ENCODE measurements at places on chromosomes 11 and 22.

DNA sequence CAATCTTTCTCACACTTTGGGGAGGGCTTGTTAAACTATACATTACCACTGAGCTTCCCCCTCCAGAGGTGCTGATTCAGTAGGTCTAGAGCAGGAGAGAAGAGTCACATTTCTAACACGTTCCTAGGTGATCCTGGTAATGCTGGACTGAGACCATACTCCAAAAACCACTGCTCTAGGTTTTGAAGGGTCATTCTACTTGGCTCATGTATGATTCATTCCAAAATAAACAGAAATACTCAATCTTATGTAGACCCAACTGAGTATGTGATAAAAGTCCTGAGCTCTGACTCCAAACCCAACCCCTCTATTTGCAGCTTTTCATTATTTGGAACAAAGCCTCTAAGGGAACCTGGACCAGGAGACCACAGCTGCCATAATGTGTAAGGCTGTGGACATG is 782.9 kb upstream of the CCDC90B start:
- DNase-seq, result no peak

DNA sequence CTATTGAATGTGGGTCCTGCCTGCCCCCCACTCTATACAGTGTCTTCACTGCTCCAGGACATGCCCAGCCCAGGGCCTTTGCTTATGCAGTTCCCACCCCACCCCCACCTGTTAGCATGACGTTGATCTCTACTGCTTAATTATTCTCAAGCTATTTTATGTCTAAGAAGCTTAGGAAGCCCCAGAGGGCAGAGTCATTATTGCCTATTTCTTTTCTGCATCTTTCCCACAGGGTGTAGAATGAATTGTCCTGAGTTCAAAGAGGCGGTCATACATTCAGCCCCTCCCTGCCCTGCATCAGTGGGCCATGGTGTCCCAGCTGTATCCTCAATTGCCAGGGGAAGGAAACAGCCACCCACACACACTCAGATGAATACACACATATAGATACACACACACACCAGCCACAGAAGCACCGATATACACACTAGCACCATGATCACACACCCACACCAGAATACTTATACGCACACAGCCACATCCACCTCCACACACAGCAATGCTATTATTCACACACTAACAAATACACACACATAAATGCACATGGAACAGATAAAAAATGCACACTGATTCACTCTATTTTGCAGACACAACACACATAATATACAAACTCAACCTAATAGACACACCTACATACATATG is 1.5 kb downstream of the PDE2A start:
- no peak for DNase-seq

DNA sequence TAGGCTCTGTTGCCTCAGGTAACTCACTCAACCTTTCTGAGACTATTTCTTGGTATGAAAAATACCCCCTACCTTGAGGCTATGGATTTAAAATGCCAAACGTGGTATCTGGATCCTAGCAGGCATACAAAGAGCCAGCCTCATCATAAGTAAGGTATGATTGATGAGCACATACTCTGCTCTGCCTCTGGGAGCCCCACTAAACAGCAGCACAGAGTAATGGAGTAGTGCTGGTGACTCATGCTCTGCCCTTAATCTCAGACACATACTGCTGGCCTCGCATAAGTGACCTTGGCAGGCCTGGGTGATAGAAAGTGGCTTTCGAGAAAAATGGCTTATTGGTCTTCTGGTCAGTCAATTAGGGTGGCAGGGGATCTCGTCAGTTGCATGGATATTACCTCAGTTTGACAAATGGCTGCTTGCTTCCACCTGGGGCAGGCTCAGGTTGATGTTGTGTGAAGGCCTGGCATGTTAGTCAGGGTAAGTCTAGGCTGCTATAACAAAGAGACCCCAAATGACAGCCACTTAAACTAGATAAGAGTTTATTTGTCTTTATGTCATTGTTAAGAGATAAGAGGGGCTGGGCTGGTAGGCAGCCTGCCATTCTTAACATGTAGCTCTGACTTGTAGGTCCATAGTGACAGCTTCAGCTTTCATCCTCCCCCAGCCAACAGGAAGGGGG is 15.2 kb upstream of the SLC6A5 start:
- no peak for DNase-seq

- peak; percentile 90 for DNase-seq
These were observed at the start of gene IGSF9B for GRCh38 chr11:133956650-133957633. Gene IGSF9B (minus strand): TSS chr11:133956968. CDS start chr11:133956754, 214 bp downstream.

GRCh38 chr11:129637983-129638776 is 177.5 kb upstream of the TMEM45B start:
- no peak for DNase-seq

DNA sequence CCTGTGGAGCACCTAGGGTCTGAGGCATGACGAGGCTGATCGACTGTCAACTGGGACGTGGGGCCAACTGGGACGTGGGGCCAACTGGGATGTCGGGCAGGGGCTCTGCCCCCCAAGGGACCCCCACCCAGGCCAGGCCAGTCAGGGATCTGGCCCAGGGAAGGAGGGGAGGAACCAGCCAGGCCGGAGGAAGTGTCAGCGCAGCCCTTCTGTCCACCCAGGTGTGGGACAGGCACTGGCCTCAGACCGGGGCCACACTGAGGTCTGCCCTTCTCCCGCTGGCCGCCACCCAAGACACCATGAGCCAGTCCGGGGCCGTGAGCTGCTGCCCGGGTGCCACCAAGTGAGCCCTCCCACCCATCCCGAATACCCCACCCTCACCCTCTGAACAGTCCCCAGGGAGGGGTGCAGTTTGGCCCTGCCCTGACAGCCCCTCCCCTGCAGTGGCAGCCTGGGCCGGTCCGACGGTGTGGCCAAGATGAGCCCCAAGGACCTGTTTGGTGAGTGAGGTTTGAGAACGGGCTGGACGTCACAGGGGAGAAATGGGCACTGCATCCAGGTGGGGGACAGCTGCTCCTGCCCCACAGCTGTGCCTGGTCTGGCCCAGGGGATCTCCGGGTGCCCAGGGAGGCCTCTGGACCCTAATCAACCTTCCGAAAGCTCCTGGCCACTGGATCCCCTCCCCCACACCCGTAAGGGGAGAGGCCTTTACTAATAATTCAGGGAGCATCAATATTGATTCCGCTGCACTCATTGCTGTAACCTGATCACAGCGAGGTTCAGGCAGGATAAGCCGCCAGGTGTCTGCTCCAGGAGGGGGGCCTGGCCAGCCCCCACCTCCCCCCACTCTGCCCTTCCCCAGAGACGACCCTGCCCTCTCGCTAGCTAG is 3.3 kb downstream of the EPS8L2 start:
- no peak for DNase-seq

GRCh38 chr11:43892851-43893250 is 12.2 kb downstream of the ALKBH3 start:
- DNase-seq, result no peak

DNA sequence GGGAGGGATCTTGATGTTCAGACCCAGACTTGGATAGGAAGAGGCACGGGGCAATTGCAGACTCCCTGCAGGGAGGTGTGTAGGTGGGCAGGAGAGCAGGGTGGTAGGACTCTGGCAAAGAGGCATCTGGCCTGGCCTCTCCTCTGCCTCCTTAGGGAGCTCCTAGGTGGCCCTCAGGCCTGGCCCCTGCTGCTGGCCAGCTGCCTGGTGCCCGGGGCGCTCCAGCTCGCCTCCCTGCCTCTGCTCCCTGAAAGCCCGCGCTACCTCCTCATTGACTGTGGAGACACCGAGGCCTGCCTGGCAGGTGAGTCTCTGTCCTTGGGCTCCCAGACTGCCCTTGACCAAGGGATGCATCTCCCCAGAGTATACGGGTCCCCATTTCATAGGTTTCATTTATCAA is 16.6 kb upstream of the MIF start:
- DNase-seq, result no peak

GRCh38 chr11:9301720-9302119 is 12.7 kb downstream of the TMEM41B start:
- no peak for DNase-seq

- no peak for DNase-seq
These were observed 42.9 kb downstream of the MORC2 start for GRCh38 chr22:30925667-30926066.

DNA sequence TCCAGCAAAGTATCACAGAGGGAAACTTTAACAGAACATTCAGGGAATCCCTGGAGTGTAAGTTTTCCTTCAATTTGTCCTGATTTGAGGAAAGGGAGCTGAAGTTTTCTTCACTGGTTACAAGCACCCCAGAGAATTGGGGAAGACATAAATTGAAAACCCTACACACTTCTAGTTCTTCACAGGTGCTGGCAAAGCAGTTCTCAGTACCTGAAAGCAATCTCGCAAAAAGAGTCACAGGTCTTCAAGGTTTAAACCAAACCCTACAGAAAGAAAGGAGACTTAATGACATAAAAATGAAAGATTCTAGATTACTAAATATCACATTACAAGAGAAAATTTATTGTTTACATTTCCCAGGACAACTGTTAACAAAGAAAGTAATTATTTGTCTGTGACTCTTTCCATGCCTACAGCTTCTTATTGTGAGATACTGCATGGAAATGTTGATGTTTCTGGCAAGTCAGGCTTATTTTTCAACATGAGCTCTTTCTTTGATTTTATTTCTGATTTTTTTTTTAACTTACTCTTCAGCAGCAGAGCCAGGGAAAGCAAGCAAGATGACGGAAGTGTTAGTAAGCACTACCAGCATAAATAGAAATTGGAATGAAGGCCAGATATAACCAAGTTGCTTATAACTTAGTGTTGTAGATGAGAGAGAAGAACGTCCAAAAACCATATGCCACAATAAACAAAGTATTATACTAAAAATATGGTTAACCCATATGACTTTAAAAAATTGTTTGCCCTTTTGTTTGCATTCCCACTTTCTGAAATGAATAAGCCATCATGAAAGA is 44.1 kb downstream of the FANCF start:
- DNase-seq, result no peak

DNA sequence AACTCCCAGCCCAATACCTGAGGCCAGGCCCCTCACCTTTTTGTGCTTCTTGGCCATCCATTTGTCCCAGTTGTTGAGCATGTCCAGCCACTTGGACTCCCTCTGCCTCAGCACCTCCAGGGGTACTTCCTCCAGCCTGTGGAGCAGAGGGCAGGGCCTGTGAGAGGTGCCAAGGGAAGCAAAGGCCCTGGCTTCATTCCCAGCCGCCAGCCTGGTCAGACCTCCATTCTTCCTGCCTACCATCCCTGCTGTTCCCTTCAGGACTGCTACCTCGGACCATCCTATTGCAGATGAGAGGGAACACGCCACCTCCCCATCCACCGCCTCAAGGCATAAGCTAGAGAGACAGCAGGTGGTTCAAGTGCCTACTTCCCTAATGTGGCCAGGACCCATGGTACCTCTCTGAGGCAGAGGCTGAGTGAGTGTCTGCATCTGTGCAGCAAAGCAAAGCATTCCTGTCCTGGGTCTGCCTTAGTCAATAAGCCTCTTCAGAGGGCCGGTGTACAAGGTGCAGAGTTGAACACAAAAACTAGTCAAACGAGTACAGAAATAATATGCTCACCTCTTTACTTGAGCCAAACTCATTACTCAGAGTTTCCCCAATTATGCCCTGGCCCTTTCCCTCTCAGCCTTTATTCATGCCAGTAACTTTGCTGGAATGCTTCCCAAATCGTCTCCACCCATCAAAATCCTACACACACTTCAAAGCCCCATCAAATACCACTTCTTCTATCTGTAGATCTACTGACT is 15.4 kb upstream of the CASTOR1 start:
- DNase-seq, result no peak

- no peak for DNase-seq
These were observed at the start of gene BTG4 for GRCh38 chr11:111512296-111513239. Gene BTG4 (minus strand): TSS chr11:111512386. CDS start chr11:111498776, 13,610 bp downstream.

GRCh38 chr11:130449310-130449990 is 1.0 kb downstream of the ADAMTS15 start:
- peak; percentile 17 for DNase-seq

GRCh38 chr11:59062602-59063529 is 23.2 kb upstream of the GLYATL1B start:
- no peak for DNase-seq

- DNase-seq, result no peak
These were observed 7.1 kb upstream of the TAB1 start for GRCh38 chr22:39392341-39392948.

- no peak for DNase-seq
These were observed 64.0 kb downstream of the SLC22A12 start for GRCh38 chr11:64654958-64655541.

GRCh38 chr11:60756307-60757032 is at the start of gene MS4A15:
Gene MS4A15 (plus strand): TSS chr11:60756867. CDS start chr11:60763734, 6,867 bp downstream.
- peak; percentile 44 for DNase-seq

DNA sequence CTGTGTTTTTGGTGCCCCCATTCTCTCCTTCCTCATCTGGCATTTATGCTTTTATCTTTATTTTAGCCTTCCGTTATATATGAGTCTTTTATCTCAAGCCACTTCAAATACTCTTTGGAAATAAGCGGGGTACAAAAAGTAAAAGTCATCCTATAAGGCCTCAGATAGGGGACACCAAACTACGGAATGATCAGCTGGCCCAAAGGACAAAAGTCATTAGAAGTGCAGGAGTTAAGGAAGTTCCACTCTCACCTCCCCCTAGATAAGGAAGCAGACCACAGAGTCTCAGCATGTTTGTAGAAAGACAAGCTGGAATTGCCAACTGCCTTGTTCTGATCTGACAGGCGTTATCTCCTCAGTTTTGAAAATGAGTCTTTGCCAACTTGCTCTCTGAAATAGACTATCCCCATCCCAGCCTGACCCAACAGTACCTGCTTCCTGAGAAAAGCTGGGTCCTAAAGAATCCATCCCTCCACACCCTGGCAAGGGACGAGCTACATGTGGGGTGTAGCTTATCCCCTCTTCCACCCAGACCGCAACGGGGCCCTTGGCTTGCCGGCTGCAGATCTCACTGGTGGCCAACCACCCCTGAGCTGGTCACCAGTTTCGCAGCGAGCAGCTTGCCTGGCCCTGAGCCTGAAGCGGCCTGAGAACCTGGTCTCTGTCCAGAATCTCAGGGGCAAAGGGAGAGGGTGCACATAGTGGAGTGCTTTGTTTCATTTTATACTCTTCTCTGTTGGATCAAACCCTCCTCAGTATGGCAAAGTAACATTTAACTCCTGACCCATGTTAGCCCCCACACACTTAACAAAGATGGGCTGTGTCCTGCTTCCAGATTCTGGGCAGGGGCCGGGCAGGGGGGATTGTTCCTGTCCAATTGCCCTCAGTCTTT is 13.8 kb downstream of the FADS2 start:
- DNase-seq, result no peak

- DNase-seq, result no peak
These were observed 34.5 kb upstream of the SEZ6L start for GRCh38 chr22:26134654-26135330.

DNA sequence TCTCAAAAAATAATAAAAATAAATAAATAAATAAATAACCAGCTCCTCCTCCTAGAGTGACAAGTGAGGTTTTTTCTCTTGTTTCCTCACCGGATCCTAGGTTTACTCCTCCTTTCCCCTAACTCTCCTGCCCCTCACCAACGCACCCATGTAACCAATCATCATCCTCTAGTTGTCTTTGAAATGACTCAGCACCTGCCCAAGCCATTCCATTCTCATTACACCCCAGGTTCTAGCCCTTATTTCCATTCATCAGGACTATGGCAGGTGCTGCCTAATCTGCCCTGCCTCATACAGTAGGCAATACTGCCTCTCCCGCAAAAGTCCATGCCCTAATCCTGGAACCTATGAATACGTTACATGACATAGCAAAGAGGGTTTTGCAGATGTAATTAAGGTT is 60.4 kb downstream of the BUD13 start:
- DNase-seq, result no peak

GRCh38 chr22:38230108-38230825 is 28.5 kb downstream of the MAFF start:
- DNase-seq, result no peak

GRCh38 chr11:9568854-9569587 is 4.4 kb upstream of the WEE1 start:
- DNase-seq, result peak; percentile 87
